ENCODE measurements at places on chromosomes 6 and 20.

DNA sequence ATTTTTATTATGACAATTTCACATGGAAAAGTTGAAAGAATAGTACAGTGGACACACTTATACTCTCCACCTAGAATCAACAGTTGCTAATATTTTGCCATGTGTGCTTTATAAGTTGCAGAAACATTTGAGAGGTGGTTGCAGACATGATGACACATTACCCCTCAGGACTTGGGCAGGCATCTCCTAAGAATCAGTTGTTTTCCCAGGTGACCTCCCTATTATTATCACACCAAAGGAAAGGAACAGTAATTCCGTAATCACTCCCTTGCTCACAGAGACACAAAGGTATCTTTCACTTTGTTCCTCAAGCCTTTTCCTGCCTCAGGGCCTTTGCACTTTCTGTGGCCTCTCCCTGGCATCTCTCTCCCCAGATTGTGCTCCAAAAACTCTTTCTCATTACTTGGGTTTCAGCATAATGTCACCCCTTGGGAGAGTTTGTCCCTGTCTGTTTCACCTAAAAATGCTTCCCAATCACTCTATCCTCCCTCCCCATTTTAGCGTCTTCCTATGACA lies 5.9 kb upstream of the SULF2 start:
- H3K4me1 ChIP-seq: peaks cover 1% of the 10 kb centered on the region
- H3K36me3 ChIP-seq: no peaks in the 10 kb centered on the region
- H3K4me3 ChIP-seq: no peak overlapping the region
- no peak for DNase-seq
- peak overlapping the region; percentile 31 for H3K27ac ChIP-seq
- H3K27me3 ChIP-seq: peaks cover 33% of the 10 kb centered on the region

GRCh38 chr6:163872335-163872734 lies 457.8 kb downstream of the QKI start:
- H3K4me1 ChIP-seq: no peaks in the 10 kb centered on the region
- no peak overlapping the region for H3K4me3 ChIP-seq
- no peak for DNase-seq
- no peak overlapping the region for H3K27ac ChIP-seq
- no peaks in the 10 kb centered on the region for H3K36me3 ChIP-seq
- H3K27me3 ChIP-seq: no peaks in the 10 kb centered on the region

- no peaks in the 10 kb centered on the region for H3K36me3 ChIP-seq
- DNase-seq: no peak
- no peak overlapping the region for H3K4me3 ChIP-seq
- H3K27ac ChIP-seq: no peak overlapping the region
- no peaks in the 10 kb centered on the region for H3K4me1 ChIP-seq
These were observed 280.6 kb downstream of the LAMA2 start for GRCh38 chr6:129163551-129163950.

DNA sequence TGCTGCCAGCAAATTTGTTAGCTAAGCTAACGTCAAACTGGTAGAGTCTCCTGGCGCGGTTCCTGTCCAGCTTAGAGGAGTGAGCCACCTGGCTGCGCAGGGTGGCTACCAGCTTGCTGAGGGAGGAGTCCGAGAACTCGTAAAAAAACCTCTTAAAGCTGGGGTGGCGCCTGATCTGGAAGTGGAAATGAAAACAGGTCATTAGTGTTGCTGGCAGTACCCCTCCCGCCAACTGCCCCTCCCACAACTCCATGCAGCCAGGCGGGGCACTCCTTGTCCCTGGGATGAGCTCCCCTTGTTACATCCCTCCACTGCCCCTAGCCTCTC lies 17.3 kb downstream of the BNIP5 start:
- no peaks in the 10 kb centered on the region for H3K4me1 ChIP-seq
- DNase-seq: no peak
- H3K27ac ChIP-seq: no peak overlapping the region
- H3K36me3 ChIP-seq: no peaks in the 10 kb centered on the region
- no peak overlapping the region for H3K4me3 ChIP-seq

DNA sequence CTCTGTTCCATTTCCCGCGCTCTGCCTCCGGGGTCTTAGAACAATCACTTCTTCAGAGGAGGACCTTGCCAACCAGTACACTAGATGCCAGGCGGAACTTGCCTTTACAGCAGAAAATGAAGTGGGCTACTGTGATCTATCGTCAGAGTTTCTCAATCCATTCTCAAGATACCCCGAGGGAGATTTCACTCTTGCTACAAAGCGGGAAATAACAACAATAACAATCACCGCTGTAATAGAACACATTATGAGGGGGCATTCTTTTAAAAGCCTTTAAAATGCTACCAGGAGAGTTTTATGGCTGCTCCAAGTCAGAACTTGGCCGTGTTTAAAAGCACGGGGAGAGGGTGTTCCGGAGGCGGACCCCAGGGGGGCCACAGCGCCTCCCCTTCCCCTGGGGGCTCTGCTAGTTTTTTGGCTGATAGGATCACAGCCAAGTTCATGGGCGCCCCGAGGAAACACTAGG lies 617.0 kb upstream of the AGPAT4 start:
- no peaks in the 10 kb centered on the region for H3K4me1 ChIP-seq
- H3K4me3 ChIP-seq: no peak overlapping the region
- no peak overlapping the region for H3K27ac ChIP-seq
- no peak for DNase-seq

DNA sequence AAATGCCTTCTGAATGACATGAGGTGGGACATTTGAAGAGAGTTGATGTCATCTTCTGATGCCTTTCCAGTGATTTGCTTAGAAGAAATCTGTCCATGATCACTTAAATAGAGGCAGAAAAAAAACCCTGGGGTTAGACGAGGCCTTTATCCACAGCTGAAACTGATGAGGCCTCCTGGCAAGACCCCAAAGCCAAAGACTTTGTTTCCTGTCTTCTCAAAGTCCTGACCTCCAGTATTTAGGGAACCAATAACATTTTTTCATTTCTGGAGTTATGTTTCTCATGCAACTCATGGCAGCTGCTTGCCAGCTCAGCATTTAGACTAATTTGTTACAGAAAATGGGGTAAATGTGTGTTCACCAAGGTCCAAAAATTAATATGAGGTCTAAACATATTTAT lies 248.0 kb upstream of the PRDM1 start:
- no peak overlapping the region for H3K27ac ChIP-seq
- peaks cover 6% of the 10 kb centered on the region for H3K4me1 ChIP-seq
- no peaks in the 10 kb centered on the region for H3K27me3 ChIP-seq
- H3K4me3 ChIP-seq: no peak overlapping the region
- DNase-seq: no peak

DNA sequence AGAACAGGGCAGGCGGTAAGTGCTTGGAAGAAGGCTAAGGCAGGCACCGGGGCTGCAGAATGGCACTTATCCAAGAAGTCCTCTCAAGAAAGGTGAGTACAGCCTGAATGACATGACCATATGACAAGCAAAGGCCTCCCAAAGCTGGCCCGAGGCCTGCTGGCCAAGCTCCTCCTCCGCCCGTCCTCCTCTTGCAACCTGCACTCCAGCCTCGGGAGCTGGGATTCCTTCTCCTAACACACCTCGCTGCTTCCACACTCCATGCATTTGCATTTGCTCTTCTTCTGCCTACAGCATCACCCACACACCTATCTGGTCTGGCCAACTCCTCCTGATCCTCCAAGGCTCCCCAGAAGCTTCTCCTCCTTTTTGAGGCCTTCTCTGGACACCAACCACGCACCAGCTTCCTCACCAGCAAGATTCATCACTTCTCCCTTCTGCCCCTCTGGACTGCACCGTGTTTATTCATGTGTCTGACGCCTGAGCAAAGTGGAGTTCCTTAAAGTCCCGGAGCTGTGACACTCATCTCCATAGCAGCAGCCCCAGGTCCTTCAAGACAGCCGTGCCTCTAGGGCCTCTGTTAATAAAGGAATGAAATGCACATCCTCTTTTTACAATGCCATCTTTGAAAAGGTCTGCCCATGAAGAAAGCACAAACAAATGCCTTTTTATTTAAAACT lies 32.3 kb downstream of the CNKSR3 start:
- H3K27me3 ChIP-seq: peaks cover 7% of the 10 kb centered on the region
- H3K36me3 ChIP-seq: no peaks in the 10 kb centered on the region
- H3K4me1 ChIP-seq: no peaks in the 10 kb centered on the region
- no peak overlapping the region for H3K4me3 ChIP-seq
- H3K27ac ChIP-seq: no peak overlapping the region
- DNase-seq: no peak

DNA sequence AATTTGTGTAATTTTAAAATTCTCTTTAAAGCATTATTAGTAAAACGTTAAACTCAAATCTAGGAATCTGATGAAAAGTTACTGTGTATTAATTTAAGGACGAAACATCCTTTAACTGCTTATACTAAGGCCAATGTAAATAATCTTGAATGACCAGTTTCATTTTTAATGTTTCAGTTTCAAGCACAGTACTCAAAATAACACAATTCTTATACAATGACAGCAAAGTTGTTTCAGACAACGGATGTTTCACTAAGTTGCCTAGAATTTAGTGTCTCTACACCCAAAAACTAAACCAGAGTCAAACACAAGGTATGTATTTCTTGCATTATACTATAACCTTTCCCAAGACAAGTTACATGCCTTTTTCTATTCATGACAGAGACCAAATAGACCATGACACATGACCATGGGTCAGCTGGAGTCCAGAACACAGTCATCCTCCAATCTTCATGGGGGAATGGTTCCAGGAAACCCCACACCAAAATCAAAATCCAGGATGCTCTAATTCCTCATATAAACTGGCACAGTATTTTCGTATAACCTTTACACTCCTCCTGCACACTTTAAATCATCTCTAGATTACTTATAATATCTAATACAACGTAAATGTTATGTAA lies 7.7 kb downstream of the PHIP start:
- H3K4me1 ChIP-seq: peaks cover 36% of the 10 kb centered on the region
- no peak overlapping the region for H3K4me3 ChIP-seq
- DNase-seq: no peak
- H3K27ac ChIP-seq: no peak overlapping the region

DNA sequence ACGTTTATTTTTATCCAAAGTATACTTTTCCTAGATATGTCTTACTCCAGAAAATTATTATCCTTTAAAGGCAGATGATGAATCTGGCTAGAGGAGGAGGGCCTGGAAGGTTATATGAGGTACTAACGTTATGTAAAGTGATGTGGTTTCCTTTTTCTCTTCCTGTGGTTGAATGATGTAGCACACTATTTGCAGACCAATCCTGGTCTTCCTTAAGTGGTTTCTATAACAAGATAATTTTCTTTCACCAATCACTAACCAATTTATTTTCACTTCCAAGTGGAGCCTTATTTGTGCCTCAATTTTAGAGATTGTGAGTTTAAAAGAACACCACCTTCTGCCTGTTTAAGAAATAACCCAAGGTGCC lies 154.6 kb upstream of the SOX4 start:
- DNase-seq: no peak
- peaks cover 12% of the 10 kb centered on the region for H3K27me3 ChIP-seq
- H3K4me1 ChIP-seq: peaks cover 26% of the 10 kb centered on the region
- no peak overlapping the region for H3K4me3 ChIP-seq
- no peaks in the 10 kb centered on the region for H3K36me3 ChIP-seq
- H3K27ac ChIP-seq: no peak overlapping the region

GRCh38 chr20:24066076-24066700 lies 77.6 kb upstream of the GGTLC1 start:
- H3K4me1 ChIP-seq: peaks cover 14% of the 10 kb centered on the region
- peak overlapping the region; percentile 86 for H3K27ac ChIP-seq
- peaks cover 2% of the 10 kb centered on the region for H3K36me3 ChIP-seq
- no peaks in the 10 kb centered on the region for H3K27me3 ChIP-seq

GRCh38 chr20:38272961-38273360 lies 12.4 kb upstream of the KIAA1755 start:
- H3K36me3 ChIP-seq: no peaks in the 10 kb centered on the region
- no peak overlapping the region for H3K4me3 ChIP-seq
- no peak overlapping the region for H3K27ac ChIP-seq
- no peak for DNase-seq
- H3K4me1 ChIP-seq: no peaks in the 10 kb centered on the region
- H3K27me3 ChIP-seq: peaks cover 9% of the 10 kb centered on the region
